Inflammatory macrophage (primary cell): ENCODE measurements at places on chromosomes 1 and 21.

DNA sequence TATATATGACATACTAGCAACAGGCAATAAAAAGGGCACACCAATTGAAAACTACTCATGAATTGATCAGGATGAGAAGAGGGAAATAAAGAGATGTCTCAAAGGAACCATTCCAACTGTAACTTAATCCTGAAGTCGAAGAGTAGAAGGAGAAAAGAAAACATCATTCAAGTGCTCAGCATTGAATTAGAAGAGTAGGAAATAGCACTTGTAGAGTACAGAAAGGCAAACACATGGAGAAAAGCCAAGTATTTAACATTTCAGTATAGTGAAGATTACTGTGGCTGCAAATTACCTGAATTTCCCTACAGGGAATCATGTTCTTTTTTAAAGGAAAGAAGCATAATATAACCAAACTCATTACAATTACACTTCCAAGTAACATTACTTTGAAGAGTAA, 205.0 kb downstream of the KCTD3 start:
- DNase-seq = no peak

DNA sequence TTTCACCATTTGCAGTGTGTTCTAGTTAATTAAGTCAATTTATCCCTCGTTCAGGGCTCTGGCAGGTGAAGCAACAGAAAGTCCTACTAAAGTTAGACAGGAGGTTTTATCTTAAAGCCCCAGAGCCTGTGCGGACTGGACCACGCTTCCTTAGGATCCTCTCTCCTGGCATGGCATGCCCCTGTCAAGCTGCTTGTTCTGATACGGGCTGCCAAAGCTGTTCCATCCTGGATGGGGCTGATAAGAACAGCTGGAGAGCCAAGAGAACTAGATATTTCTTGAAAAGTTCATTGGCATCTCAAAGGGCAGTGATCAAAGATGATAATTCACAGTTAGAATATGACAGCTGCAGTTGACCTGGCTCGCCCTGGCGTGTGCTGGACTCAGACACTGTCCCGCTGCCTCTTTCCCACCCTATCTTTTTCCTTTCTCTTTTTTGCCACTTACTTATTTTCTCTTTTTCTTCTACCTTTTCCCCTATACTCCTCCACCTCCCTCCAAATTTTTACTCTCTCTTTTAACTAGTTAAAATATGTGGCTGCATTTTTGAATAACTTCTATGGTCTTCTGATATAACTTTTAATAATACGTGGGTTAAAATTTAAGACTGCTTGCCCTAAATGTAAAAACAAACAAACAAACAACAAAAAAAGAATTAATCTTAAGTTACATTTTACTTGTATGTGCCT, 96.7 kb downstream of the ABCA4 start:
- DNase-seq = no peak

- no peak for DNase-seq
Observed at GRCh38 chr21:16942703-16943102, 570.1 kb upstream of the CXADR start.

DNA sequence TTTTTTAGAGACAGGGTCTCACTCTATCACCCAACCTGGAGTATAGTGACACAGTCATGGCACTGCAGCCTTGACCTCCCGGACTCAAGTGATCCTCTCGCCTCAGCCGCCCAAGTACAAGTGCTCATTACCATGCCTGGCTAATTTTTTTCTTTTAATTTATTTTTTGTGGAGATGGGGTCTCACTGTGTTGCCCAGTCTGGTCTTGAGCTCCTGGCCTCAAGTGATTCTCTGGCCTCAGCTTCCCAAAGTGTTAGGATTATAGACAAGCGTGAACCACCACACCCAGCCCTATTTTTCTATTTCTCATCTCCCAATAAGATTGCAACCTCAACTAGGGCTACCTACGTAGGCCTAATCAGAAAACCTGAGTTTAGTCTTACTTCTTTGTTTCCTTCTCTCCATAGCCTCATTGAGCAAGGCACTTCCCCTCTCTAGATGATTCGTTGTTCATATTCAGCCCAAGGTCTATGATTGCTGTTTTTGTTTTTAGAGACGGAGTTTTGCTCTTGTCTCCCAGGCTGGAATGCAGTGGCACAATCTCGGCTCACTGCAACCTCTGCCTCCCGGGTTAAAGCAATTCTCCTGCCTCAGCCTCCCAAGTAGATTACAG, 1.1 kb upstream of the KPNA6 start:
- DNase-seq = peak; percentile 25

DNA sequence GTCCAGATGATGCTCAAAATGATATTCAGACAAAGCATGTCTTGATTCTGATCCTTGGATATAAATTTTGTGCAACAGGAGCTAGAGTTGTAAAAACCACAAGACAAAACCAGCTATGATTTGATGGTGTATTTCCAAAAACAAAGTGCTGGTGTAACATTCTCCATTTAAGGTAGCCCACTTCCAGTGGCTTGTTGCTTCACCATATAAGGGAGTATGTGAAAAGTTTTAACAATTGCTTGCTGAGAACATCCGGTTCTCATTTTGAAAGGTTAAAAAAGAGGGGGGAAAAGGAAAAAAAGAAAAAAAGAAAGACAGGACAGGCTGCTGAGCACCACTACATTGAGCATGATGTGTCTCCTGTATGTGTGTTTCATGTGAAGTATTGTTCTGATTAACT, 123.6 kb downstream of the MACF1 start:
- no peak for DNase-seq

- DNase-seq = no peak
Observed at GRCh38 chr1:200909071-200909470, 14.4 kb downstream of the INAVA start.

DNA sequence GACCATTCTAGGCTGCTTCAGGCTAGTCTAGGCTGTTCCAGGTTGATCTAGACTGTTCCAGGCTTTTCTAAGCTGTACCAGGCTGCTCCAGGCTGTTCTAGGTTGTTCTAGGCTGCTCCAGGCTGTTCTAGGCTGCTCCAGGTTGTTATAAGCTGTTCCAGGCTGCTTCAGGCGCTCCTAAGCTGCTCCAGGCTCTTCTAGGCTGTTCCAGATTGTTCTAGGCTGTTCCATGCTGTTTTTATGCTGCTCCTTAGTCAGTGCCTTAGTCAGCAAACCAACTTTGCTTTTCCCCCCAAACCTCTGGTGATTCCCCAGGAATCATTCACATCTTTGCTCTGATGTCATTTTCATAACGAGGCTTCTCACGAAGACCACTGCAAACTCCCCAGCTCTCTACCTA, 171.4 kb upstream of the GALNT2 start:
- DNase-seq = no peak

DNA sequence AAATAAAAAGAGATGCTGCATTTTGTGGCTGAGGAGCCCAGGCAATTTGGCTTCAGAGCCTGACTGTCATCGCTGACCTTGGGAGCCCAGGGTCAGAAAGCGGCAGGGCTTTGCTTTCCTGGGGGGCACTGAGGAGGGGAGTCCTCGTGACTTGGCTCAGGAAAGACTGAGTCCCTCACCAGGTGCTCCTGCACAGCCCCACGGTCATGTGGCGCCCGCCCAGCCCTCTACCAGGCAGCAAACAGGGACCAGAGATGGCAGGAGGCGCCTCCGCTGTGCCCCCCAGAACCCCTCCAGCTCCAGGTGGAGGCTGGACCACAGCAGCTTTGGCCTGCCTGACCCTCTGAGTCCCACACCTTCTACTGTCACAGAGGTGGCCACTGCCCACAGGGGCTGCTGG, 13.2 kb downstream of the EFHD2 start:
- DNase-seq = no peak

DNA sequence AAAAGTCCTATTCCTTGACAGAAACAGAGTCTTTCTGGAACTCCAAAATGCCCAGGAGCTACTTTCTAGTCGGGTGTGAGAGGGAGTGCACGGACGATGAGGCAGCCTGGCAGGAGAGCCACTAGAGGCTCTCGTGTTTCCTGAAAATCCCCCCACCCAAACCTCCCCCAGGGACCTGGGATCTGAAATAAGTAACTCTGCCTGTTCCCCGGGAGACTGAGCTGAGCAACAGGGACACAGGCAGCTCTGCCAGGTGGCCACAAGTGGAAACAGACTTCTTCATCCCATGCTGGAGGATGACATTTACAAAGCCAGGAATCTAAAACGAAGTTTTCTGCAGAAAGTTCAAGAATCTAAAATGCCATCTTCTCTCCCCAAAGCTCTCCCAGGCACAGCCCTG, 77.1 kb downstream of the ITPKB start:
- DNase-seq = no peak
